ENCODE measurements at places on chromosomes 3 and 15.
A peak's percentile ranks its signal among the peaks of the same experiment; 100 is the strongest.

DNA sequence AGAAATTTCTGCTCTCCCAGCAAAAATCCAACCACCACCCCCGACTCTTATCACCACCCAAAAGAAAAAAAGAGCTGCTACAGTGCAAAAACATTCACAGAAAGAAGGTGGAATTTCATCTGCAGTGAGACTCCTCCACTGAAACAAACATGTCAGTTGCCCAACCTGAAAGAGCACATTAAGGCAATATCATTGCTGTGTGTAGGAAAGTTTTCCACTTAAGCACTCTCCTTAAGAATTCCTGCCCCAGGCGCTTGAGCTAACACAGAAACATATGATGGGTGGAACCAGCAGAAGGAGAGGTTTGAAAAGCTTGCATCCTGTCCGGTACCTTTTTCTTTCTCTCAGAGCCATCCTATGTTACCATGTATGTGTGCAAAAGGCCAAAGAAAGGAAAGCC is 200.8 kb upstream of the GADL1 start:
- DNase-seq, result no peak

- DNase-seq, result no peak
Observed at GRCh38 chr3:9795207-9795606, 2.3 kb downstream of the ARPC4 start.

GRCh38 chr3:163071713-163072112 is 1575.1 kb downstream of the OTOL1 start:
- DNase-seq, result peak; percentile 68

GRCh38 chr15:50182219-50183013 is 420 bp downstream of the SLC27A2 start:
- DNase-seq, result peak; percentile 46

- DNase-seq, result peak; percentile 61
Observed at GRCh38 chr15:74011610-74012009, 17.1 kb downstream of the PML start.

DNA sequence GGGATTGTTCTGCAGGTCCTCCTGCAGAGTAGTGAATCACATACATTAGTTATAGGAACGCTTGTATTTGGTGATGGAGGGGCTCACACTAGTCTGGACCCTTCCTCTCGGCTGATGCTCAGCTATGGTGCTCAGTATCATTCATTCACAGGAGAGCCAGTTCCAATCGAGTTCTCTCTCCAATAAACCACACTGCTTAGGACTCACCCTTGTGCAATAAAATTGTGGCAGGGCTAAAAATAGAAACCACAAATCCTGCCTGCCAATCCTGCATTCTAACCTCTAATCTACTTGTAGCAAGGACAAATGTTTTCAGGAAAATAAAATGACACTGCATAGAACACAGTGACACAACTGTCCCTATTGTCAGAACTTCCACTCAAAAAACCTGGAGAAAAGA is 138.4 kb upstream of the TBL1XR1 start:
- peak; percentile 64 for DNase-seq

GRCh38 chr15:67184208-67184925 is 70.1 kb downstream of the AAGAB start:
- DNase-seq, result no peak

GRCh38 chr3:78459796-78460195 is 1308.0 kb downstream of the ROBO1 start:
- DNase-seq, result no peak

- no peak for DNase-seq
Observed at GRCh38 chr3:27095553-27096222, 273.5 kb downstream of the NEK10 start.

- peak; percentile 67 for DNase-seq
Observed at GRCh38 chr3:62139957-62140356, 233.4 kb downstream of the FEZF2 start.

DNA sequence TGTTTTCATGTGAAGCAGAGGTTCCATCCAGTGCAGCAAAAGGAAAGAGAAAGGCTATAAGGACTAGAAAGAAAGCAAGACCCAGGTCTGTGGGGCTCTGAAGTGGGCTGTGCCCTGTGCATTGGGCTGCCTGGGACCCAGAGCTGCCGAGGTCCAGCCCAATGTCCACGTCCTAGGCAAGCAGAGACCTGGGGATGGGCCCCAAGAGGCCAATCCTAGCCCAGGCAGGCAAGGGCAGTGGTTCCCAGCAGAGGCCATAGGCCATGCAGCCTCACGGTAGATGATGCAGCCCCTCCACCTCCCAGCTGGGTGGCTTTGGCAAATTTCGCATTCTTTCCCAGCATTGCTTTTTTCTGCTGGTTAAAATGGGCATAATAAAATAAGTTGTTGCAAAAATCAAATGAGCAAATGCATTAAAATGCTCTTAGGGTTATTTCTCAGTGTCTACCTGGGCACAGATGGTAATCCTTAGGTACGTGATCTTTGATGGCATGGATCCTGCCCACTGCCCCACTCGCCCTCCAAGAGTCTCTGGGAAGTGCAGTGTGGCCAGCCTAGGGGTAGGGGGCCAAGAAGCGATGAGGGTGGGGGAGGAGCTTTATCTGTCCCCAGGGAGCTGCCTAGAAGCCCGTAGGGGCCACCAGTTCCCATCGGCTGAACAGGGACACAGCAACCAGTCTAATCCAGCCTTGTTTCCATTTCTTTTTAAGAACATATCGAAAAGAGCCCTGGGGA is 22.3 kb upstream of the GP9 start:
- no peak for DNase-seq

DNA sequence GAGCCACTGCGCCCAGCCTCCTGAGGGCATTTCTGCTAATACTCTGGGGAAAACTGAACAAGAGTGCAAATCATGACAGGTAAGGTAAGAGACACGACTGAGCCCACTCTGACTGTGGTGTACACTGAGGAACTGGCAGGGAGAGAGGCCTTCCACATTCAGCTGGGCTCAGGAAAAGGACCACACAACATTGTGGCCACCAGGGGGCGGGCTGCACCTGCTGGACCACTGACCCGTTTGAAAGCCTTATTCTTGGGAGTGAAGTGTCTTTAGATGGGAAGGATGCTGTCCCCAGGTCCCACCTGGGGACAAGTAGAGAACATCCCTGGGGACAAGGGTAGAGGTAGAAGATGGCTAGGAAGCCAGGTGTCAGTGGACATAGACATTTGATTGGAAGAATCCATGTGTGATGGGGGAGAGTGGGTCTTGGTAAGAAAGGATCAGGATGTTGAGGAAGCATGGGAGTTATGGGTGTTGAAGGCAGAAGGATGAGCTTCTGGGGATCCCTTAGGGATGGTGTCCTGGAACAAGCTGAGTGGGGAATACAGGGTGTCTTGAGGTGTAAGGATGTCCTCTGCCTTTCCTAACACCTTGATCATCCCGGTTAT is 6.2 kb upstream of the CTDSPL start:
- DNase-seq, result peak; percentile 89

DNA sequence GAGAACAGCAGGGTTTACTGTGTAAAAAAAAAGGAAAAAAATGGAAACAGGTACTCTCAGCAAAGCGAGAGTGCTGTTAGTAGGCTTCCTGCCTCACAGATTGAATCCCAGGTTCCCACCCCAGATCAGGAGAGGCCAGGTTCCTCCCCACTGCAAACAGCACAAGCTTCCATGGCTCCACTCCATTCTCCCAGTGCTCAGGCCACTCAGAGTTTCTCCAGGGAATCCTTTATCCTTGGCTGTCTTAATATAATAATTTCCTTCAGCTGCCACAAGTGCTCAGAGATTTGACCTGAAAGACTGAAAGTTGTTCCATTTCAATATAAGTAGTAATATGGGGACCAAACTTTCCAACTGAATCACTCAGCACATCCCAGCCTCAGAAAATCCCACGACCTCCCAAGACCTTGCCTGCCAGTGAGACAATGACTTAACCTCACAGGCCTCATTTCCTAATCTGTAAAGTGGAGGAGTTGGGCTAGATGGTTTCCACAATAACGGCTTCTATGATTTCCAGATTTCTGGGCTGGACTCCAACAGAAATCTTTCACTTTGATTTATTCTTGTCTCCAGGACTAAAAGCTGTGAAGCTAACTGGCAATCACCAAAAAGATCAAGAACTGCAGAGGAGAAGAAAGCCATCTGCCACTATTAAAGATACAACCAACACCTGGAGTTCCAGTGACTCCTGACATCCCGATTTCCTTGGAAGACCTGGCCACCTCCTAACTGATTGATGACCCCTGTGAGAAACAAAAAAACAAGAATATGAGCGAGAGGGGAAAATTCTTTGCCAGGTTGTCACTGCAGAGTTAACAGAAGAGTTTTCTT is 289.5 kb downstream of the NEK10 start:
- peak; percentile 19 for DNase-seq

- peak; percentile 86 for DNase-seq
Observed at GRCh38 chr15:48177766-48178647, at the start of gene MYEF2. Gene MYEF2, minus strand, starts transcription at chr15:48178295. Its CDS starts 58 bp downstream, at chr15:48178237.
